ENCODE measurements at places on chromosomes 13 and 19.

GRCh38 chr19:932648-933552, 7.1 kb downstream of the ARID3A start:
- no peak for DNase-seq

- no peak for DNase-seq
Observed at GRCh38 chr19:4467835-4468234, 4.3 kb upstream of the HDGFL2 start.

GRCh38 chr19:16233081-16233776, 35.5 kb downstream of the AP1M1 start:
- no peak for DNase-seq

- DNase-seq = no peak
Observed at GRCh38 chr19:16542910-16543472, 754 bp upstream of the CHERP start.

GRCh38 chr13:97743938-97744337, 209.5 kb upstream of the IPO5 start:
- DNase-seq = no peak

DNA sequence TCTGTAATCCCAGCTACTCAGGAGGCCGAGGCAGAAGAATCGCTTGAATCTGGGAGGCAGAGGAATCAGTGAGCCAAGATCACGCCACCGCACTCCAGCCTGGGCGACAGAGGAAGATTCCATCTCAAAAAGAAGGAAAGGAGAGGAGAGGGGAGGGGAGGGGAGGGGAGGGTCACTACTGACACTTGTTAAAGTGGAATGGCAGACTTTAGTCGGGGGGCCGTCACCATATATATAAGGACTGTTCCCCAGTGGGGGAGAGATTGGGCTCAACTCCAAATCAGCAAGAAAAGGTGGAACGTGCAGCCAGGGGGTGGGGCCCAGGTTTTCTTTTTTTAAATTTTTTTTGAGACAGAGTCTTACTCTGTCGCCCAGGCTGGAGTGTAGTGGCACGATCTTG, 26.2 kb downstream of the TPT1 start:
- no peak for DNase-seq

DNA sequence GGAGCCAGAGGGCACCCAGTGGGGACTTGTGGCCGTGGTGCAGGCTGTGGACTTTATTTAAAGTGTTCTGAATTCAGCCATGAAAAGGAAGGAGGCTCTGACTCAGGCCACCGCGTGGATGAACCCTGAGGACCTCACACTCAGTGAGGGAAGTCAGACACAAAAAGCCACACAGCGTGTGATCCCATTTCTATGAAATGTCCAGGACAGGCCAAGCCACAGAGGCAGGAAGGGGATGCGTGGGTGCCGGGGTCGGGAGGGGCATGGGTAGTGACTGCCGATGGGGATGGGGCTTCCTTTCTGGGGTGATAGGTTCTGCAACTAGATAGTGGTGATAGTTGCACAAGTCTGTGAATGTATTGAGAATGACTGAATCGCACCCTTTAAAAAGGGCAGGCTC, 8.7 kb upstream of the ZBTB7A start:
- no peak for DNase-seq

DNA sequence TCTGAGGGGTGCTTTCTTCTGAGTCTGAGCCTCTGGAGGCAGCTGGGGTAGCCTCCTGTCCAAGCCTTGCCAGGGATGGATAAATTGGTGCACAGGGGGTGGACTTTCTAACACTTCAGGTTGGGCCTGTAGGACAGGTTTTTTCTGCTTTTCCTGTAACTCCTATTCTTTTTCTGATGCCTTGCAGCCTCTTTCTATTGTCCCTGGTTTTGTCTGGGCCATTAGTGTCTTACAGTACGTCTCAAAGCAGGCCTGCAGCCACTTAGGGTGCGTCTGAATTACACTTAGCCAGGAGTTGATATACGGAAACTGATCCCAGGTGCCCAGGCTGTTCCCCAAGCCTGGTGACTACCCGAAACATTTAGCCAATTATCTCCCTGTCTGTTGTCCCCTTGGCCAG, 213.3 kb upstream of the HTR2A start:
- no peak for DNase-seq

DNA sequence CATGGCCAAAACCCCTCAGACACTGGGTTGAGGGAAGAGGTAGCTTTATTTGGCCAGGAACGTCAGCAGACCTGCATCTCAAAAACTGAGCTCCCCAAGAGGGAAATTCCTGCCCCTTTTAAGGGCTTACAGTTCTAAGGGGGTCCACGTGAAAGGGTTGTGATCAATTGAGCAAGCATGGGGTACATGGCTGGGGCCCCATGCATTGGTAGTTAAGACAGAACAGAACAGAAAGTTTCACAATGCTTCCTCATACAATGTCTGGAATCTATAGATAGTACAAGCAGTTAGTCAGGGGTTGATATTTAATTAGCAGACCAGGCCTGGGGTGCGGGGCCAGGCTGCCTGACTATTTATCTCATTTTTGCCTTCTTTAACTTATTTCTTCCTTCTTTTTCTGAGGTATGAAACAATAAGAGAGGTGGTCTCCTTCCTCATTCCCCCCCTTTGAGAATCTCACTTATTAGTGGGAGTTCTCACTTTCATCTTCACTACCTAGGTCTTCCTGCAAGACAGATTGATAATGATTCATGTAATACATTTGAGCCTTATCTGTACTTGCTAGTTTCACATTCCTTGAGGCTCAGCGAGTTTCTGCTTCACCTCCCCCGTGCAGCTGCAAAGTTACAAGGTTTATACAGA, 84.8 kb downstream of the SLC25A15 start:
- DNase-seq = no peak

DNA sequence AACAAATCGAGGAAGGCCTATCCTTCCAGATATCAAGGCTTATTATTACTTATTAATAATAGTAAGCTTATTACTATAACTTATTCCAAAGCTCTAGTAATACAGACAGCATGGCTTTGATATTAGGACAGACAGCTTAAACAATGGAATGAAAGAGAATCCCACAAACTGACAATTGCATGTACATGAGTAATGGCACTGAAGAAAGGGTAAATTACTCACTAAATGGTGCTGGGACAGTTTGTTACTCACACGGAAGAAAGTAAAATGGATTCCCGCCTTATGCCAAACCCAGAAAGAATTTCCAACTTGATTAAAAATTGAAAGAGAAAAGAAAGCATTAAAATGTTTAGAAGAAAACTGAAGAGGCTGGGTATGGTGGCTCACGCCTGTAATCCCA, 60.3 kb downstream of the MIPEP start:
- no peak for DNase-seq

DNA sequence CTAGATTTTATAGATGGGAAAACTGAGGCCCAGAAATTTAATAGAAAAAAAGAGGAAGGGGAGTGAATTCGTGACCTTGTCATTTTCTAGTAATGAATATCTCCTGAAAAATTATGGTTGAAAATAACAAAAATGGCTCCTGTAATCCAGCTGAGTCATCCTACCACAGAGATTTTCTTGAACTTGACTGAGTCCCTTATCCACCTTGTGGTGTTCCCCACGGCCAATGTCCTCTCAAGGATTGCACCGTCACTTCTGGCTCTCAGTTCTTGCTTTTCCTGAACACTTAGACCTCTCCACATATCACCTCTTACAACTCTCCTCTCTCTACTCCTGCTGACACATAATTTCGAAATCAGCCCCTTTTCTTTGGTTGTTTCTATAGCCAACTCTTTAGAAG, 1.2 kb upstream of the KATNAL1 start:
- DNase-seq = no peak

DNA sequence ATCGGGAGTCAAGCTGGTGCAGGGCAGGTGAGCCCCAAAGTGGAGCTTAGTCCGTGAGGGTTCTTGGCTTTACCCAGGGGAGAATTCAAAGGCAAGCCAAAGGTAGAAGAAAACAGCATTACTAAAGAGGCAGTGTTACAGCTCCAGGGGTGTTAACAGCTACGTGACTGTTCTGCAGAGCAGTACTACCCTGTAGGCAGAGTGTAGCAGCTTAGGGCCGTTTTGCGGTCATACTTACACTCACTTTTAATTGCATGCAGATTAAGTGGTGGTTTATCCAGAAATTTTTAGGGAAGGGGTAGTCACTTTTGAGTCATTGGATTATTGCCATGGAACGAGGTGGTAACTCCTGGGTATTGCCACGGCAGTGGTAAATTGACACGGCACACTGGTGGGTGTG, 482.2 kb downstream of the SLITRK5 start:
- DNase-seq = no peak

DNA sequence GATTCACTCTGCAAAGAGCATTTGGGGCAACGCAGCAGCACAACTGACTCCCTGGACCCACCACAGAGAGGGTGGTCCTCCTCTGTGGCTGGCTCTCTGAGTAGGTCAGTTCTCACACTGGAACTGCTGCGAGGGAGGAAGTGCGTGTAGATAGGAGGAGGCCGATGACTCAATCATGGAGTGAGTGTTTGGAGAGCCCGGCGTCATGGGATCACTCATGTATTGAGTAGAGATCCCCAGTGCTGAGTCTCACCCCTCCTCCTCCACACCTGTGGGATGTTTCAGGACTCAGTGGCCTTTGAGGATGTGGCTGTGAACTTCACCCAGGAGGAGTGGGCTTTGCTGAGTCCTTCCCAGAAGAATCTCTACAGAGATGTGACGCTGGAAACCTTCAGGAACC, 8.9 kb downstream of the ZNF101 start:
- no peak for DNase-seq

GRCh38 chr13:91046715-91047327, 300.7 kb upstream of the MIR17HG start:
- no peak for DNase-seq

Measured in stimulated activated CD8-positive, alpha-beta memory T cell treated with anti-CD3 and anti-CD28 coated beads, Interleukin-4, amount 100 ng/mL, for 1 hour (primary cell).